IMR-90 (cell line): ENCODE measurements at places on chromosomes 7 and 10. TPM values are rescaled to one million over a fixed set of nuclear protein-coding genes. Genes with fewer than 3 reads are reported as not detected.
A peak's percentile ranks its signal among the peaks of the same experiment; 100 is the strongest.

GRCh38 chr7:73829505-73829904 lies 1.3 kb upstream of the CLDN4 start:
- H3K4me3 ChIP-seq: no peak overlapping the region
- peaks cover 11% of the 10 kb centered on the region for H3K4me1 ChIP-seq
- no peaks in the 10 kb centered on the region for H3K27me3 ChIP-seq
- no peak for DNase-seq
- H3K27ac ChIP-seq: no peak overlapping the region

DNA sequence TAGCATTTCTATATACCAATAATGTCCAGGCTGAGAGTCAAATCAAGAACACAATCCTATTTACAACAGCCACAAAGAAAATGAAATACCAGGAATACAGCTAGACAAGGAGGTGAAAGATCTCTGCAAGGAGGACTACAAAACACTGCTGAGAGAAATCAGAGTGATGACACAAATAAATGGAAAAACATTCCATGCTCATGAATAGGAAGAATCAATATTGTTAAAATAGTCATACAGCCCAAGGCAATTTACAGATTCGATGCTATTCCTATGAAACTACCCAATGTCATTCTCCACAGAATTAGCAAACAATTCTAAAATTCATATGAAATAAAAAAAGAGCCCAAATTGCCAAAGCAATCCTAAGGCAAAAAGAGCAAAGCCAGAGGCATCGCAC lies 116.8 kb upstream of the ZNF32 start:
- DNase-seq: no peak
- no peak overlapping the region for H3K4me3 ChIP-seq
- H3K36me3 ChIP-seq: no peaks in the 10 kb centered on the region
- H3K4me1 ChIP-seq: no peaks in the 10 kb centered on the region
- no peaks in the 10 kb centered on the region for H3K27me3 ChIP-seq

- no peak overlapping the region for H3K27ac ChIP-seq
- no peak overlapping the region for H3K4me3 ChIP-seq
- H3K36me3 ChIP-seq: no peaks in the 10 kb centered on the region
- no peaks in the 10 kb centered on the region for H3K27me3 ChIP-seq
- no peak for DNase-seq
- no peaks in the 10 kb centered on the region for H3K4me1 ChIP-seq
These were observed 59.7 kb downstream of the GALNT11 start for GRCh38 chr7:152085131-152085530.

The ANKRD61 gene
- under 0.01 and 0.36 TPM in 2 replicates for total RNA-seq

The IL15RA gene
- 1.4 and 2.0 TPM in 2 replicates for total RNA-seq

The UCMA gene
- total RNA-seq: not detected in 2 replicates

DNA sequence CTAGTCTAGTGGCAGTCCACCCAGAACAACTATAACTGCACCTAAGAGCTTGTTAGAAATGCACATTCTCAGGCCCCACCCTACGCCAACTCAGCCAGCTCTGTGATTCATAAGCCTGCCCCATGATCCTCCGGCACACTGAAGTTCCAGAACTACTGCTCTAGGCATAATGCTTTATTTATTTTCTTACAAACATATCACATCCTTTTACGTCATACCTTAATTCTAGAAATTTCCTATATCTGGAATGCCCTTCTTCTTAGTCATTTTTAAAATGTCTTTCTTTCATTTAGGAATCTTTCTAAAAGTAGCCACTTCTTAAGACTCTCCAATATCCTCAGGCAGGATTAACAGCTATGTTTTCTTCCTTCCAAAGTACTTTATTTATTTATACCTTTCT lies 480.1 kb downstream of the INHBA start:
- H3K27me3 ChIP-seq: no peaks in the 10 kb centered on the region
- no peak overlapping the region for H3K4me3 ChIP-seq
- peaks cover 9% of the 10 kb centered on the region; the same call in 1 of the 2 replicates for H3K4me1 ChIP-seq
- H3K27ac ChIP-seq: peak overlapping the region; percentile 85; the same call in 1 of the 2 replicates
- peak; percentile 96 for DNase-seq
- H3K36me3 ChIP-seq: no peaks in the 10 kb centered on the region

DNA sequence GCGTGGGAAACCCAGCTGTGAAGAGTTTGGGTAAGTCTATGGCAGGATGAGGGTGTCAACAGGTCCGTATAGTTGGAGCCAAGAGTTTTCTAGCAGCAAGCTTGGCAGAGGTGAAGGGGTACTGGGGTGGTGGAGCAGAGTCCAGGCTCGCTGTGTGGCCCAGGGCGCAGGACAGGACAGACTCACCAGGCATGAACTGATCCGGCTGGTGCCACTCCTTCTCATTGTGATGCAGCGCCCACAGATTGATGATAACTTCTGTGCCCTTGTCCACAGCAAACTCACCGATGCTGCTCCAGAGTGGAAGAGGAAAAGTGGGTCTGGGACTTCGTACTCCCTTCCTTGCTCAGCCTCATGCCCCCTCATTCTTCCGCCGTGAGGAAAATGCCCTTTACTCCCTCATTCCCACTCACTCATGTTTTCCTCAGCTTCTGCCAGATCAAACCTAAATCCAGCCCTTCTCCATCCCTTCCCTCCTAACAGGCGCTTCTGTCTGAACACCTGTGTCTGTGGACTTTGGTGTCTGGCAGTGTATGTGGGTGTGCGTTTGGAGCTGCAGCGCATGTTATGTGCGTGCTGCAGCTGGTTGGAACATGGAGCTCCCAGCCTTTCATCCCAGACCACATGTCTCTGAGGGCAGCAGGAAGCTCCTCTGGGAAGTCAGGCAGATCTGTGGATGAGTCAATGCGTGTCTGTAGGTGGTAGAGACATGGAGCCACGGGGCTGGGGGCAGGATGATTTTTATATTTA lies 5.7 kb downstream of the CYP17A1 start:
- no peak overlapping the region for H3K4me3 ChIP-seq
- H3K27ac ChIP-seq: no peak overlapping the region
- peak; percentile 39 for DNase-seq
- peaks cover 15% of the 10 kb centered on the region for H3K27me3 ChIP-seq
- no peaks in the 10 kb centered on the region for H3K36me3 ChIP-seq

GRCh38 chr7:93843260-93843659 lies 47.3 kb downstream of the TFPI2 start:
- H3K27ac ChIP-seq: no peak overlapping the region
- H3K4me1 ChIP-seq: no peaks in the 10 kb centered on the region
- H3K4me3 ChIP-seq: no peak overlapping the region
- peak; percentile 9 for DNase-seq

The GPR37 gene
- 9.2 and 9.3 TPM in 2 replicates for total RNA-seq

- no peak for DNase-seq
- no peaks in the 10 kb centered on the region for H3K36me3 ChIP-seq
- no peak overlapping the region for H3K4me3 ChIP-seq
- no peak overlapping the region for H3K27ac ChIP-seq
- no peaks in the 10 kb centered on the region for H3K4me1 ChIP-seq
These were observed 80.2 kb downstream of the PALS2 start for GRCh38 chr7:24653316-24654085.

DNA sequence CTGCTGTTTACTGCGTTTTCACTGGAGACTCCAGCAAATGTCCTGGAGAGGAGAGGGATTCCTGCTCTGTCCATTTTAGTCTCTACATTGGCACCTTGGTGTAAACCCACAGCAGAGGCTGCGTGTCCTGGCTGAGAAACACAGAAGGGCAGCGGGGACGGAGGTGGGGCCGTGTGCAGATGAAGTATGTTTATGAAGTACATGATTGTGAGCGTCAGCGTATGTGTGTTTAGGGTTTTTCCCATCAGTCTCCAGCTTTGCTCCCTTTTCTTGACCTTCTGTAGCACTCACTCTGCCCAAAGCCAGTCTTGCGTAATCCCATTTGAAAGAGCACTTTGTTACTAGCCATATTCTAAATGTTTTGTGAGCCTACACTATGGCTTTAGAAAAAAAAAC lies 750.7 kb upstream of the SORCS1 start:
- H3K27ac ChIP-seq: no peak overlapping the region
- no peak for DNase-seq
- no peaks in the 10 kb centered on the region for H3K36me3 ChIP-seq
- no peaks in the 10 kb centered on the region for H3K4me1 ChIP-seq
